ENCODE measurements at places on chromosomes 4 and X. TPM values are rescaled to one million over a fixed set of nuclear protein-coding genes. Genes with fewer than 3 reads are reported as not detected.

NALF2 gene
- 0.26 TPM for total RNA-seq

FAM47A gene
- not detected for total RNA-seq

DNA sequence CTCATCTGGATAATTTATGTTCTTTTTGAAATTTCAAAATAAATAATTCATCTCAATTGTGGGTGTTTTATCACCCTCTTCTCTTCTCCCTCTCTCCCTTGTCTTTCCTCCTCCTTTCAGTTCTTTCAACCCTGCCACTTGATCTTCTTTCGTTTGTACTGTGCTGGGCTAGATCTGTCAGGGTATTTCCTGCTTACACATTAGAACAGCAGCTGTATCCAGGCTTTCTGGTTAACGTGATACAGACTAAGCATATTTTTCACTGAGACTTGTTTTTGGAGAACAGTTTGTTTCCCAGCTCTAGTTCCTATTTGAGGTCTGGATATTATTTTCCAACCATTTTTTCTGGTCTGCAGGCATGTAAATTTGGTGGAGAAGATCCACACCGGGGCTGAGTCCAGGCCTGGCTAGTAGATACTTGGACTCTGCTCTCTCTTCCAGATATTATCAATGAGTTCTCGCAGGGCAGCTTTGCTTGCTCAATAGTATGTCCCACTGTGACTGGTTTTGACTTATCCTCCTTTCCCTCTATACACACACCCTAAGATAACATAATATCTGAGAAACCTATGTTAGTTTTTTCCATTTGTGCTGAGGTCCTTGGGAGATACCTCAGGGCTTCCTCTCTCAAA is 1310.7 kb upstream of the TENM3 start:
- no peak for DNase-seq
- H3K4me3 ChIP-seq, result no peak overlapping the region
- H3K36me3 ChIP-seq, result no peaks in the 10 kb centered on the region
- no peaks in the 10 kb centered on the region for H3K27me3 ChIP-seq
- no peak overlapping the region for H3K27ac ChIP-seq
- H3K4me1 ChIP-seq, result no peaks in the 10 kb centered on the region

- DNase-seq, result no peak
- no peak overlapping the region for H3K27ac ChIP-seq
- no peak overlapping the region for H3K4me3 ChIP-seq
- no peaks in the 10 kb centered on the region for H3K36me3 ChIP-seq
- H3K4me1 ChIP-seq, result no peaks in the 10 kb centered on the region
These were observed 102.0 kb downstream of the RTL5 start for GRCh38 chrX:72029483-72030411.

GRCh38 chr4:153472122-153473037 is 6.2 kb downstream of the TMEM131L start:
- no peaks in the 10 kb centered on the region for H3K36me3 ChIP-seq
- H3K27me3 ChIP-seq, result no peaks in the 10 kb centered on the region
- no peak overlapping the region for H3K4me3 ChIP-seq
- no peak for DNase-seq
- H3K27ac ChIP-seq, result peak overlapping the region; percentile 38

DNA sequence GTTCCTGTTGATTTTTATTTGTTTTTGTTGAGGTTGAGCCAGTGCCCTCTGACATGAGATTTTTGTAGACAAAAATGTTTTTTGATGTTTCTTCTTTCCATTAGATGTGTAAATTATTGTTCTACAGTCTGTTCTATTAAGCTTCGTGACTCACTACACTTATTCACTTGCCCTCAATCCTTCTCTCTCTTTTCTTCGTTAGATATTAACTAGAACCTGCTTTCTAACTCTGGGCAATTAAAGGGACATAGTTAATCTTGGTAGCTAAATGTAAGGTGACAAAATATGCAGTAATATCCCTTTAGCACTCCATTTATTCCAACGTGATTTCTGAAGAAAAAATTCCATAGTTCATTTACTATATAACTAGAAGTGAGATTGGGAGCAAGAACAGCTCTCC is 333.9 kb downstream of the PDHA2 start:
- H3K27ac ChIP-seq, result no peak overlapping the region
- H3K36me3 ChIP-seq, result no peaks in the 10 kb centered on the region
- H3K27me3 ChIP-seq, result no peaks in the 10 kb centered on the region
- no peak for DNase-seq
- H3K4me1 ChIP-seq, result no peaks in the 10 kb centered on the region
